Stimulated activated CD8-positive, alpha-beta memory T cell treated with anti-CD3 and anti-CD28 coated beads, Interleukin-4, amount 100 ng/mL, for 48 hours (primary cell): ENCODE measurements at places on chromosomes 5 and 9.

- no peak for DNase-seq
These were observed 545.8 kb downstream of the EBF1 start for GRCh38 chr5:158553962-158554336.

- no peak for DNase-seq
These were observed 760.9 kb upstream of the WWC1 start for GRCh38 chr5:167530548-167530947.

DNA sequence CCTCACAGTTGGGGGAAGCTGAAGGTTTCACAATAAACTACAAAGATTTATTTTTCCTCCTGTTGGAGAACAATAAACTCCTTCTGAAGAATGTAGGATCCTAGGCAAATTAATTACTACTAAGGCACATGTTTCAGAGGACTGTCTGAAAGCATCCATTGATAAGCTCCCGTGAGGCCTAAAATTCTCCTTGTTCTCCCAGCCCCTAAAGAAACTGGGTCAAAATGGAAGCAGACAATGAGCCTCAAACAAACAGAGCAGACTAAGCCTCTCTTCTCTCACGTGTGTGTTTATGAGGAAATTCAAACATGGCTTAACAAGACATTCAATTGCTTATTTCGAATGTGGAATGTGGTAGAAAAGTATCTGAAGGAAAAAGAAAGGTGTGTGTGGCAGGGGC, 249.0 kb downstream of the GLIS3 start:
- DNase-seq = no peak

DNA sequence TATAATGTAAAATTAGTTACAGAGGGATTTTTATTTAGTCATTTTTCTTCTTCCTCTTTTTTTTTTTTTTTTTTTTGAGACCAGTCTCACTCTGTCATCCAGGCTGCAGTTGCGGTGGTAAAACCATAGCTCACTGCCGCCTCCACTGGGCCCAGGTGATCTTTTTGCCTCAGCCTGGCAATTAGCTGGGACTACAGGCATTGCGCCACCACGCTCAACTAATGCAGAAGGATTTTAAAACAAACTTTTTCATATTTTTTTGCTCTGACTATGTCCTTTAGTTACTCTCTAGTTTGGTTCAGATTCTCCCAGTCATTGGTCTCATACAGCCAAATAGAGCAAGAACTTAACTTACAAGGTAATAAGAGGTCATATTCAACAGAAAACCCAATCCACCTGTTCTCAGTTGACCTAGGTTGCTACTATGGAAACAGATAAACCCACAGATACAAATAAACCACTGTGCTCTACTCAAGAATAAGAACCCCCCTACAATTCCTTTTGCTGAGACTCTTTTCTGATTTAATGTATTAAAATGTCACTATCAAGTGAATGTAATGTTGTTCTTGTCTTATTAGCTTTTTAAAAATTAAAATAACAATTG, 50.1 kb upstream of the TTC39B start:
- DNase-seq = peak; percentile 51

DNA sequence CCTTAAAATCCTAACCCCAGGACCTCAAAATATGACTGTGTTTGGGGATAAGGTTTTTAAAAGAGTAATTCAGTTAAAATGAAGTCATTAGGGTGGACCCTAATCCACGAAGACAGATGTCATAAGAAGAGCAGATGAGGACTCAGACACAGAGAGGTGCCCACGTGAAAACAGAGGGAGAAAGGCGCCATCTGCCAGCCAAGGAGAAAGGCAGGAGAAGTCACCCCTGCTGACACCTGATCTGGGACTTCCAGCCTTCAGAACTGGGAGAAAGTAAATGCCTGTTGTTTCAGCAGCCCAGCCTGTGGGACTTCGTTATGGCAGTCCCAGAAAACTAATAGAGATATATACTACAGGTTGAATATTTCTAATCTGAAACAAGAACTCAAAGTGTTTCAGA, 67.4 kb downstream of the ROR2 start:
- no peak for DNase-seq

DNA sequence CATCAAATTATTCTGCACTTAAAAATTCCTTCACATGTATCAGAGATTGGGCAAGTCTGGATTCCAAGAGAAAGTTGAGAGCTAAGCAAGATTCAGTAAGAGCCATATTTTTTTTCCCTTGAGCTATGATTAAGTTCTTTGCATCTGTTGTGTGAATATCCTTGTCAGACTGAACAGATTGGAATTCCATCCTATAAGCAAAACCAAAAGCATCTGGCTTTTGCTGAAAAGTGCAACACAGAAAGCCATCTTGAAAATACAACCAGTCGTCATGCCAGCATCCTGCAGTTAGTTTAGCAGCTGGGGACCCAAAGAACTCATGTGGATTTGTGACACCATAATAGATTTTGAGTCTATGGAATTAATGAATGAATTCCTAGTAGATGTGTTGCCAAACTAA, 316.9 kb downstream of the MTRR start:
- DNase-seq = no peak

- DNase-seq = no peak
These were observed 119.1 kb downstream of the VAV2 start for GRCh38 chr9:133873009-133873408.

DNA sequence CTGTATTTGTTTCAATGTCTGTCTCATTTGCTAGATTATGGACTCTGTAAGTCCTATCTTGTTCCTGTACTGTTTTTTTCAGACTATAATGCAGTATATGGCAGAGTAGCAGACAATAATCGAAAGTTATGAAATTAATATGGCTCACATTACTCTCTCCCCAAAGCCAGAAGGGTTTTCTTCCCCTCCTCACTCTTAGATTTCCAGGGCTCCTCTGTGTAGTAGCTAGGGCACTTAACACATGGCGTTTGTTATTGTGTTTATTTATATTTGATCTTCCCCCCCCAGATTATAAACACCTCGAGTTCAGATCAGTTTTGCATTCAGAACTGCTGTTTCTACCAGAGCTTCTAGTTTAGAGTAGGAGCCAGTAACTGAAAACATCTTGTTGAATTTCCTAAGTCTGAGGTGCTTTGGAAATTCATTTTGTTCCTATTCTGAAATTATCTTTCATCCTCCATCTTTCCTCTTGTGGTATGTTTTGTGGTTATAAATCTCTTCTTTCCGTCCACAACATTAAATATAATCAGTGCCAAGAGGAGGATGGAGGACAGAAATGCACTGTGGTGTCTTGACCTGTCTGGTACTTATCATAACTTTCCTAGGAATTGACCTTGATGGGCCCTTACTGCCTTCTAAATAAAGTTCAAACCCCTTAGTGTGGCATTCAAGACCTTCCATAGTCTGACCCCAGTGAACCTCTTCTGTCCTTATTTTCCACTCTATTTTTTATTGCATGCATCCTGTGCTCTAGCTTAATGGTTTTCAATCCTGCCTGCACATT, 27.0 kb downstream of the TLE4 start:
- DNase-seq = no peak

DNA sequence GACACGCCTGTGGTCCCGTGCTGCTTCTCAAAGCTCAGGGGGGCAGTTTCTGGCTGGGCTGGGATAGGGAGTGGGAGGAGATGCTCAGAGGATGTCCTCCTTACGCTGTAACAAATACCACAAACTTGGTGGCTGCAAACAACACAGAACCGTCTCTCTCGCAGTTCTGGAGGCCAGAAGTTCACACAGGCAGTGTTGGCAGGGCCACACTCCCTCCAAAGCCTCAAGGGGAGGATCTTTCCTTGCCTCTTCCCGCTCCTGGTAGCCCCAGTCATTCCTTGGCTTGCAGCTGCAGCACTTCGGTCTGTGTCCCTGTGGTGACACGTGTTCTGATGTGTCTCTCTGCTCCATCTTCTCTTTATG, 10.4 kb upstream of the ORM1 start:
- DNase-seq = peak; percentile 7

DNA sequence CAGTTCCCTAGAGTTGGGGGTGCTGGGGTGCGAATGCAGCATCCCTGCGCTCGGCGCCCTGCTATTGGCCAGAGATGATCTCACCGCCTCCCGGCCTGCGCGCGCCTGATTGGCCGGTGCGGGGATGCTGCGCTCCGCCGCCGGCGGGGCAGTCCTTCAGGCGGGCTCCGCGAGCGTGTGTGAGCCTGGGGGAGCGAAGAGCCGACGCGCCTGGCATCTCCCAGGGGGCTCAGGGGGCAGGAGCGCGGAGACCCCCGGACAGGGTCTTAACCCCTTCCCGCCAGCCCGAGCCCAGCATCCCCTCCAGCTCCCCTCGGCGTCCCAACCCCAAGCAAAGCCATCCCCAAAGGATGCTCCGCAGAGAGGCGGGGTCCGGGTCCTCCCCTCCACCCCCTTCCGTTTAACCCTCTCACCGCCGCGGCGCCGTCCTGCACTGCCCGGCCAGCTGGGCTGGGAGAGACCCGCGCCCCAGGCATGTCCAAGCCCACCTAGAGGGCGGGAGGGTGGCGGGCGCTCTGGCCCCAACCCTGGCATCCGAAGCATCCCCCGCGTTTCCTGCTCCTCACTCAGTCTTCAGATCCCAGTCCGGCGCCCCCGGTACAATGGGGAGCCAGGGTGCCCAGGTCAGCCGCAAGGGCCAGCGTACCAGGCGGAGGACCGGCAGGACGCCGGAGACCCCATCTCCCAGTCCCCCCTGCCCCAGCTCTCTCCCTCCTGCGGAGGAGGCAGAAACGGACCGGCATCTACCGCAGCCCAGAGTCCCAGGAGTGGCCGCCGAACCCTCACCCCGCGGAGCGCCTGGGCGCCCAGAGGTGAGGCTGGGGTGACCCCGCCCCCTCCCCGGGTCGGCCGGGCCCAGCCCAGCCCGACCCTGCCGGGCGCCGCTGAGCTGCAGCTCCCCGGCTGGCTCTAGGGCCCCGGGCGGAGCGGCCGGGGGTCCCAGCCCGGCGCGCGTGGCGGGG, 19.3 kb upstream of the TOR2A start:
- DNase-seq = no peak

DNA sequence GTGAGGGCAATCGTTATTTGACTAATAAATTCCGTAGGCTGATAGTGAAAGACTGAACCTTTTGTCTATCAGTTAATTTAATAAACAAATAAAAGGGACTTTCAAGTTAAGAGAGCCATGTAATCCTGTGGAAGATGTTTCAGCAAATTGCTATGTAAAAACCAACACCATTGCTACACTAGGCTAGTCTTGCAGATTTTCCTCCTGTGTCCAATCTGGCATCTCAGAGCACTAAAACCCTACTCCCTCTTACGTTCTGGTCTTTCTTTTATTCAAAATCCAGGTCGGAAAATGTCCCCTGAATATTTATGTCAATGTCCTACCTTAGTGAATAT, 478.8 kb upstream of the TNC start:
- no peak for DNase-seq

DNA sequence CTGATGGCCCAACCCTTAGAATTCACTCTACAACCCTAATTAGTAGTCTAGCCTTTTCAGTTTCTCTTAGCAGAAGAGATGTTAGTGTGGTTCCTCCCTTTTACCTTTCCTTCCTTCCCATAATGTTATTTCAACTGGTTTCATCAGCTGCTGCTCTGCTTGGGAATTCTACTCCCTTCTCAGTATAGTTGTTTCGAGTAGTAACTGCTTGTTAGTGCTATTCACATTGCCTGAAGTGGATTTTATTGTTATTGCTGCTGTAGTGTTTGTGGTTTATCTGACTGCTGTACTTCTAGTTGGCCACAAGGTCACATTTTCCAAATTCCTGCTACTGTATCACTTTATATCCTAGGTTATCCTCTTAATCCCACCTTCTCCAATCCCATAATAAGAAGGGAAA, 29.7 kb downstream of the SMIM15 start:
- no peak for DNase-seq

GRCh38 chr9:72038408-72038807, 22.0 kb downstream of the C9orf57 start:
- no peak for DNase-seq

DNA sequence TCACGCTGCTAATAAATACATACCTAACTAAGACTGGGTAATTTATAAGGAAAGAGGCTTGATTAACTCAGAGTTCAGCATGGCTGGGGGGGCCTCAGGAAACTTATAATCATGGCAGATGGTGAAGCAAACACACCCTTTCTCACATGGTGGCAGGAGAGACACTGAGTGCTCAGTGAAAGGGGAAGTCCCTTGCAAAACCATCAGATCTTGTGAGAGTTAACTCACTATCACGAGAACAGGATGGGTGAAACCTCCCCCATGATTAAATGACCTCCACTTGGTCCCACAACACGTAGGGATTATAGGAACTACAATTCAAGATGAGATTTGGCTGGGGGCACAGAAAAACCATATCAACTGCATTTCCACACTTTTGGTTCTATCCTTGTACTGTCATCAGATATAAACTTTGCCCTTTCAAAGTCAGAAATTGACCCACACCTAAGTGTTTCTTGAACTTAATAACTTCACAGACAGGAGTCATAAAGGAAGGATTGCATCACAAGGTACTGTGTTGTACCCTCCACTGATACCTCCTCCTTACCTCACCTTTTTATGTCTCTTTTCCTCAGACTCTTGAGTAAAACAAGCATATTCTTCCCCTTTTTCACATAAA, 319.1 kb upstream of the PIK3R1 start:
- no peak for DNase-seq

GRCh38 chr5:88875341-88876234, 7.4 kb downstream of the MEF2C start:
- no peak for DNase-seq

GRCh38 chr9:35758475-35759050, 4.5 kb upstream of the MSMP start:
- no peak for DNase-seq

DNA sequence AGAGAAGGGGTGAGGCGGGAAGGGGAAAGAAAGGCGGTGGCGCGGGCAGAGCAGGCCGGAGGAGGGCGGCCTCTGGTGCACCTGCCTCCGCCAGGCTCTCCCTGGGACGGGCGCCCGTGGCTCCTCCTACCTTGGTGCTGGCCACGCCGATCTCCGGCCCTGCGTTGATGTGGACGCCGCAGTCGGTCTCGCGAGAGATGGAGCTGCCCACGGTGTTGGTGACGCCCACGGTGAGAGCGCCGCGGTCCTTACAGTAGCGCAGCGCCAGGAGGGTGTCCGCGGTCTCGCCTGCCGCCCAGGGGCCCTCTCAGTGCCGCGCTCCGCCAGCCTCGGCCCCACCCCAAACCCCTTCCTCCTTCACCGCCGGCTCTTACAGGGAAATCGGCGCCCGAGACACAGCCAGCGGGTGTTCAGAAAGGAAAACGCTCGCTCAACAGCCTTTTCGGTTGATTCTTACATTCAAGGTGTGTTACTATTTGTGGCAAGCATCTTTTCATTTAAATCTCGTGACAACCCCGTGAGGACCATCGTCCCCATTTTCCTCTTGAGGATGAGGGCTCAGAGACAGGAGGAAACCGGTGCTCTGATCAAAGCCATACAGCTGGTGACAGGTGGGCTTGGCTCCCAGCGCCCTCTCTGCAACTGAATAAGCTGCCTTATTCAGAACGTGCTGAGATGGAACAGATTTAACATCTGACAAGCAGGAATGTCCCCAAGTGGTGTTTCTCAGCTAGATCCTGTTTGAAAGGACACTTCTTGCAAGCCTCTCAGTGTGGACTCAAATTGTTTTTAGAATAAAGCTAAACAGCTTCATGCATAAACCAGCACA, 22.0 kb upstream of the MAPK9 start:
- peak; percentile 84 for DNase-seq

DNA sequence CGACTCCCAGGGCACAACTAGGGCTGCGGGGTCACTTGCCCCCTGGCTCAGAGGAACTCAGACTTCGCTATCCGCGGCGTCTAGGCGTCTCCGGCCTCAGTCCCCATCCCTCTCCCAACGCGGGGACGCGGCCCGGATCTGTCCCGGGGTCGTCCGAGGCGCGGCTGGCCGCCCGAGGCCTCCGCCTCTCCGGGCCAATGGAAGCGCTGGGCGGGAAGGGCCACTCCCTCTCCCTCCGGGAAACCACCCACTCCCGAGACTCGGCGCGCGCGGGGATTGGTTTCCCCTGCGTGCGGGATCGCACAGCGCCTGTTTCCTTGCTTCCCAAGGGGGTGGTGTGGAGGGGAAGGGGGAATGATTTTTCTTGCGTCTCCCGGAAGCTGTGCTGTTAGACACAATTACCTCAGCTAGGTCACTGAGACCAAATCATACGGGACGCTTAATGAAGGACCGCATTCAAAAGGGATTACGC, 38.3 kb downstream of the NR2F1 start:
- DNase-seq = no peak
